ENCODE measurements at places on chromosomes 7 and 10. TPM values are rescaled to one million over a fixed set of nuclear protein-coding genes. Genes with fewer than 3 reads are reported as not detected.

DPYSL4 gene
- 52.0 TPM for total RNA-seq

ZNF33B gene
- total RNA-seq = 4.1 TPM

SUFU gene
- 7.6 TPM for total RNA-seq

MSMB gene
- not detected for total RNA-seq

TSPAN33 gene
- total RNA-seq = 0.53 TPM

TEX47 gene
- not detected for total RNA-seq

NKX1-2 gene
- total RNA-seq = not detected
